CD4-positive, alpha-beta T cell treated with Interleukin-15 for 4 hours (primary cell): ENCODE measurements at places on chromosomes 5 and 9.
A peak's percentile ranks its signal among the peaks of the same experiment; 100 is the strongest.

GRCh38 chr5:149433524-149434131, 54.5 kb upstream of the IL17B start:
- no peak for DNase-seq

GRCh38 chr5:68285851-68286611, 70.5 kb downstream of the PIK3R1 start:
- peak; percentile 73 for DNase-seq

- peak; percentile 9 for DNase-seq
Measured at GRCh38 chr5:8458038-8458383, 589.1 kb downstream of the MTRR start.

- DNase-seq: no peak
Measured at GRCh38 chr9:79268806-79269205, 303.0 kb upstream of the TLE4 start.

DNA sequence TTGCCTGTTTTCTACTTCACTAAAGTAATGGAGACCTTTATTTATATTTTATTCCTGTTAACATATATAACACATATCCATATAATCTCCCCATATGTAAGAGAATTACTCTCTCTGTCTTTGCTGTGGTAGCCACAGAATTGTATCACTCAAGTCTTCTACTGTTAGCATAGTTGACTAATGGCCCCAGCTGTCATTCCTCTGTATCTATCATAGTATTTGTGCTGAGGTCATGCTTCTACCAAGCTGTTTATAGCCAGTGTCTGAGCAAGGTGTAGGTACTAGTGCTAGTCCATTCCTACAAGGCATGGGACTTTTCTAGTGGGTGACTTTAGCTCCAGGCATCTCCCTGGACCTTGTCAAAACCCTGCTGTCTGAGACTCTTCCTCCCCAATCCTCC, 244.1 kb downstream of the KIAA0825 start:
- DNase-seq: no peak

GRCh38 chr9:88745276-88746001, 210.5 kb downstream of the NXNL2 start:
- no peak for DNase-seq

GRCh38 chr9:121376214-121376830, 6.3 kb upstream of the STOM start:
- DNase-seq: no peak

- no peak for DNase-seq
Measured at GRCh38 chr9:126681336-126681735, 67.6 kb downstream of the LMX1B start.

GRCh38 chr5:72355706-72356299, 35.6 kb downstream of the PTCD2 start:
- DNase-seq: no peak

DNA sequence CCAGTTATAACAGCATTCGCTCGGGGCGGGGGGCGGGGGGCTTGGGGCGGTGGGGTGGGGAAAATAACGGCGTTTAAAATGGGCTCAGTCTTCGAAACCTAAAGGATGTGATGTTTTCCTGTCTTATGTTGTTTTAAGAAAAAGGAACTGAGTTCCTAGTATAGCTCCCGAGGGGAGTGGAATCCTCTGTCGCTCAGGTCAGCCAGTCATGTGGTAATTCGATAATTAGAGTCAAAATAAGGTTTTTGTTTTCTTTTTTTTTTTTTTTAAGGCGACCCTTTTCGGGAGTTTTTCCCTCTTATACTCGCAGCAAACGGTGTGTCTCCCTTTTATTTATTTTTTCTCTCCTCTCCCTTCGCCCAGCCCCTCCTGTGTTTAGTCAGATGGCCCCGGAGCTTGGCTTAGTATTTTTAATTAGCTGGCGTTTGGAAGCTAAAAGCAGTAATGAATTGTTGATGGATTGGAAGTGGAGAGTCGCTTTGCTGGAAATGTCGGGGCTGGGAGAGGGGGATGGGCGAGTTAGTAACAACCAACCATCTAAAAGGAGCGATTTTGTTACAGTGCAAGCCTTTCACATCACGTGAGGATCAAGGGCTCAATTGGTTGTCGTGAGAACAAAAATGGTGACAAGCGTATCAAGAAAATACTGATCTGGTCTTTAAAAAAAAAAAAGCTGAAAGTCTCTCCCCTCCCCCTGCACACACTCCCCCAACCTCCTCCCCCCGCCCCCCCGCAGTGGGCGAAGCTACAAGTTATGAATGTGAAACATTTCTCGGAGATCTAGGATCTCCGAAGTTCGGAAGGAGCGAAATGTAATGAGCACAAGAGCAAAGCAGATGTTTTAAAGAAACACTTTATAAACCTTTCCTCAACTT, 714 bp upstream of the ZNF608 start:
- no peak for DNase-seq

DNA sequence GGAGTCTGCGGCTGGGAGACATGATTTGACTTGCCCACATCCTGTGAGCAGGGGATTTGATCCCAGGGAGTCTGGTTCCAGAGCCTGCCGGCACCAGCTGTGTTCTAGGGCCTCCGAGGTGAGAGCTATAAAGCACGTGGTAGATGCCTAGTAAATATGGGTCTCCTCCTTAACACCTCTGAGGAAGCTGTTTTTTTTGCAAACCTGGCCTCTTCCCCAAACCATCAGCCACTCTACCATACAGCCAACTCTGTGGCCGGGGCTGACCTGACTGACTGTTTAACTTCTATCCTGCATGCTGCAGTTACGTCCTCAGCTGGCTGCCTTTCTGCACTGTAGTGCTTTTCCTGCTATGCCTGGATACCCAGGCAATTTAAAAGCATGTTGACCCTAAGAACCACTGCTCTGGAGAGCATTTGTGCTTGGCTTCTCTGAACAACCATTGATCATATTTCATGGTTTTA, 220.5 kb downstream of the SLIT3 start:
- no peak for DNase-seq

GRCh38 chr9:109990541-109990940, 210.5 kb downstream of the PALM2AKAP2 start:
- no peak for DNase-seq

DNA sequence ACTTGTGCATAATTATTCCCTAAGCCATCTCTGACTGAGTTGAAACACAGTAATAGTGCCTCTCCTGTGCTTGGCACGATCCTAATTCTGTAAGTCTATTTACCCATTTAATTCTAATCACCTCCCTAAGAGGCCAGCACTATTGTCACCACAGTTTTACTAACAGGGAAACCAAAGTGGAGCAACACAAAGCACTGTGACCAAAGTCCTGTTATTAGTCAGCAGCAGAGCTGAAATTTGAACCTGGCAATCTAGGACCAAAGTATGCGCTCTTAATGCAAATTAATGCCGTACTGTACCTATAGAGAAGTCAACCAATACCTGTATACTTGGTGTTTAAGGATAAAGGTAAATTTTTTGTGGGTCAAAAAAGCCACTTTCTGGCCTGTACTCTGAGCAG, 77.1 kb upstream of the CNTLN start:
- no peak for DNase-seq

DNA sequence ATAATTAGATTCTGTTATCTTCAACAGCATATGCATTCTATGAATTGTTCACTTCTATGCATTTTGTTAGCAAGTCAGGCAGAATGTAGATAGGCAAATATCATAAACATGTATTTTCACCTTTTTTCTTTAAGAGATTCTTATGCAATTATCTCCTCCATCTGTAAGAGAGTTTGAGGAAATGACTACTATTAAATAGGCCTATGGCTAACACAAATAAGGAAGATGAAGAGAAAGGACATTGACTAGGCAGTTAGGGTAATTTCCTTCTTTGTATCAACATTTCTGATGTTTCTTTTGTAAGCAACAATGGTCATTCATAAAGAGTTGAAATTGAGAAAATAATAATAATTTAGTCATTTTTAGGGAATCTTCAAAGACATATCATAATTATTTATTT, 145.2 kb upstream of the CDH12 start:
- no peak for DNase-seq

- no peak for DNase-seq
Measured at GRCh38 chr9:40907657-40908624, 220.5 kb downstream of the FOXD4L6 start.

GRCh38 chr9:20407013-20407412, 215.3 kb downstream of the MLLT3 start:
- DNase-seq: no peak

GRCh38 chr5:160207061-160207460, 22.2 kb upstream of the FABP6 start:
- no peak for DNase-seq

DNA sequence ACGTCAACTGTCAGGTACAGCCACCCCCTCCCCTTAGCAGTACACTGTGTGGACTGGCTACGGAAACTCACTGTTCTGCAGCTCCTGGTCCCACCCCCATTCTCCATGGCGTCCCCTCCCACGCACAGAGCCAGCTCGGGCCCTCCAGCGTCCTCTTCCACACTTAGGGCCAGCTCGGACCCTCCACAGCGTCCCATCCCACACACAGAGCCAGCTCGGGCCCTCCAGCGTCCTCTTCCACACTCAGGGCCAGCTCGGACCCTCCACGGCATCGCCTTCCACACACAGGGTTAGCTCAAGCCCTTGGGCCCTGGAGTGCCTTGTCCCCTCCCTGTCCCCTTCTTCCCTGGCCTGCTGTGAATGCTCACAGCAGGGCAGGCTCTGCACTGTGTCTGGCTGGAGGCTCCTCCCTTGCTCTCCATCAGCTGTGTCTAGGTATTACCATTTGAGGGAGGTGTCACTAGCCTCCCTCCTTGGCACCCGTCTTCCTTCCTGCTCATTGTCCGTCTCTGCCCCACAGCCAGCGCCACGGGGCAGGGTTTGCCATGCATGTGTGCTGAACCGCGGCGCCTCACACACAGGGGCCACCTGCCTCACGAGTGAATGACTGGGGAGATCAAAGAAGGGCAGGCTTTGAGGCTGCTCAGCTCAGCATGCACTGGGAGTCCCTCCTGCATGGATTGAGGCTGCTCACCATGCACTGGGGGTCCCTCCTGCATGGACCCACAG, 78.5 kb upstream of the CACNA1B start:
- DNase-seq: no peak

- DNase-seq: no peak
Measured at GRCh38 chr5:66596636-66597182, 516 bp downstream of the MAST4 start.

DNA sequence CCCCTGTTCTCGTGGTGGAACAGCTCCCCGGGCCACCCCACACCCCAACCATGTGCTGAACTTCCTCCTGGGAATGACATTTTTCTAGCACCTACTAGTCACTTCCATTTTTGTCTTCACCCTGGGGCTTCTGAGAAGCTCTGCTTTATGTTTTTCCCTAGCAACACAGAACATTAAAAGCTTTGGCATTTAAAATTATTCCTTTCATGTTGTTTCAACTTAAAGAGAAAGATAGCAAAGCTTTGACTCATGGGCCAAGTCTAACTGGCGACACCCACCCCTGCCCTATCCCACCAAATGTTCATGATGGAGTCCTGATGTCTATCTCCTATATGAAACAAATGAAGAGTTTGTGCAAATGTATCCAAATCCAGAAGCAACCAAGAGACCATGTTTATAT, 22.4 kb downstream of the BOD1 start:
- DNase-seq: no peak

DNA sequence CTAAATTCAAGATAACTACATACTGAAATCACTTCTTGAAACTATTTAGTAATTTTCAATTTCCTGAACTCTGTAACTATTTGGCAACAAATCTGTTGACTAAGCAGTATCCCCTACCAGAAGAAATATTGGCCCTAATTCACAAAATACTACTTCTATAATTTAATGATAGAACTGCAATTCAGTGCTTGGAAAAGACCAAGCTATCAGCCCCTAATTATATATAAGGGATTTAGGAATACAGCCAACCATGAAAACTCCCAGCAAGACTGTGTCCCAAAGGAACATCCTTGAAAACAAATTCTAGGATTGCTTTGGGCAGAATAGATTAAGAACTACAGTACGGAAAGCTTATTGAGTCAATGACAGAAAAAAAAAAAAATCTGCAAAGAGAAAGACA, 169.2 kb downstream of the RAB3C start:
- DNase-seq: no peak

DNA sequence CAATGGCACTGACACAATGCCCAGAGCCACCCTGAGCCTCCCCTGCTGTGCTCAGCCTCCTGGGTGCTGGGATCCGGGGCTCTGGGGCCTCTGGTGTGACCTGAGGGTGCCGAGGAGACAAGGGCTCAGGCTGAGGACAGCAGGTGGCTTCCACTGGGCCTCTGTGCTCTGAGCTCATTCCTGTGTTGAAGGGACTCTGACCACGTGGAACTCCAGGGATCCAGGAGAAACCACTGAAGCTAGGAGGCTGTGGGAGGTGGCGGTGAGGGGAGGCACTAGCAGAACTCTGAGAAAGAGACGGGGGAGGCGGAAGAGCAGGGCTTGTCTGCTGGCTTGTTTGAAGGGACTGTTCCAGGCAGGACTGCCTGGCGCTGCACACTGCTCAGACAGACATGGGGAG, 318.7 kb upstream of the IRX1 start:
- no peak for DNase-seq

- no peak for DNase-seq
Measured at GRCh38 chr5:27962198-27962597, 923.8 kb upstream of the CDH9 start.

GRCh38 chr9:116646661-116647514, 40.2 kb upstream of the TRIM32 start:
- DNase-seq: no peak

DNA sequence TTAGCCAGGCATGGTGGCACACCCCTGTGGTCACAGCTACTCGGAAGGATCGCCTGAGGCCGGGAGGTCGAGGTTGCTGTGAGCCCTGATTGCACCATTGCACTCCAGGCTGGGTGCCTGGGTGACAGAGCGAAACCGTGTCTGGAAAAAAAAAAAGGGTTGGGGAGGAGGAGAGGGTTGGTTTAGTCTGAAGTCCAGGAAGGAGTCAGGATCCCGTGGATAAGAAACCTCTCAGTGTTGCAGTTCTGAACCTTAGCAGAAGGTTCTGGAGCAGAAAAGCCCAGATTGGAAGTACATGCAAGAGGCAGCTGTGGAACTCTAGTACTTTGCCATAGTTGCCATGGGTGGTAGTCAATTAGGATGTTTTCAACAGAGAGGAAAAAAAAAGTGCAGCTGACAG, 125.2 kb upstream of the CPEB4 start:
- no peak for DNase-seq

DNA sequence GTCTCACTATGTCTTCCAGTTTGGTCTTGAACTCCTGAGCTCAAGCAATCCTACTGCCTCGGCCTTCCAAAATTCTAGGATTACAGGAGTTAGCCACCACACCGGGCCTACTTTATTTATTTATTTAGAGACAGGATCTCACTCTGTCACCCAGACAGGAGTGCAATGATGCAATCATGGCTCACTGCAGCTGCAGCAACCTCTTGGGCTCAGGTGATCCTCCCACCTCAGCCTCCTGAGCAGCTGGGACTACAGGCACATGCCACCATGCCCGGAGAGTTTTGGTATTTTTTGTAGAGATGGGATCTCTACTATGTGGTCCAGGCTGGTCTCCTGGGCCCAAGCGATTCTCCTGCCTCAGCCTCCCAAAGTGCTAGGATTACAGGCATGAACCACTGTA, 32.8 kb downstream of the PHAX start:
- DNase-seq: no peak

DNA sequence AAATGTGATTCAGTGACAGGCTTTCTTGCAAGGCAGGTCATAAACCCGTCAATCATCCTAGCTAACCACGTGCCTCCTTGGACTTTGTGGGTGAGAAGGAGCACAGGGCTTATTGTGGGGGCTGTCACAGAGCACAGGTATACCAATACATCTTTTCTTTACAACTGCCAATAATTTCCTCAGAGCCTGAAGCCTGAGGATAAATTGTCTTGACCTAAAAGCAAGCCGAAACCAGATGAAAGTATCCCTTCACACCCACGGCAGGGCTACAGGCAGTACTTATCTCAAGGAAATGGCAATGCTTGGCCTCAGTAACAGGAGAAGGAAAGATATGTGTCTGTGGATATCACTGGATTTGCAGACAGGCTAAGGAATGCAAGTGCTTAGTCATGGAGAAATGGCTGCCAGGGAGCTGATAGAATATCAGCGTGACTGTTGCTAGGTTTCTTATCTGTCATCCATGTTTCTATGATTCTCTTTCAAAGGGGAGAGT, 90.3 kb upstream of the ZNF366 start:
- DNase-seq: no peak
